ENCODE measurements at places on chromosomes 3 and 15. TPM values are rescaled to one million over a fixed set of nuclear protein-coding genes. Genes with fewer than 3 reads are reported as not detected.

Gene ST8SIA2
- not detected for total RNA-seq

Gene TEX9
- 1.4 TPM for total RNA-seq

Gene IMPG2
- total RNA-seq, result 0.18 TPM

Gene TIMP4
- 0.56 TPM for total RNA-seq

Gene SLTM
- 66.7 TPM for total RNA-seq

Gene TF
- not detected for total RNA-seq

Gene AHSG
- total RNA-seq, result not detected

Gene FRMD4B
- total RNA-seq, result 0.28 TPM

Gene CPB1
- not detected for total RNA-seq

DNA sequence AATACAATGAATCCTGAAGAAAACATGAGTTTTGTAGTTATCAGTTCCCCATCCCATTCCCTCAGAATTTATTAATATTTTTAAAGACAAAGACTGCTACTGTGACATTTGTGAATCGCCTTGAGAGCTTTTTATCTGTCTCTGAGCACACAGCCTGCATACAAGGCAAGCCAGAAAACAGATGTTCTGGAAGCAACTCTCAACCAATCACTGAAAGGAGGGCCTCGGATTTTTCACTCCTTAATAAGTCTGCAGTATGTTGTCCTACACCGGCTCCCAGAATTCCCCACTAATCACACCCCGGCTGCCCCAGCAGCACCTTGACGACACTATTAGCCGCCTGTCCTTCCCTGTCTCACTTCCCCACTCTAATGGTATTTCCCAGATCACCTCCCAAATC is 138.5 kb downstream of the ZNF621 start:
- DNase-seq, result no peak

DNA sequence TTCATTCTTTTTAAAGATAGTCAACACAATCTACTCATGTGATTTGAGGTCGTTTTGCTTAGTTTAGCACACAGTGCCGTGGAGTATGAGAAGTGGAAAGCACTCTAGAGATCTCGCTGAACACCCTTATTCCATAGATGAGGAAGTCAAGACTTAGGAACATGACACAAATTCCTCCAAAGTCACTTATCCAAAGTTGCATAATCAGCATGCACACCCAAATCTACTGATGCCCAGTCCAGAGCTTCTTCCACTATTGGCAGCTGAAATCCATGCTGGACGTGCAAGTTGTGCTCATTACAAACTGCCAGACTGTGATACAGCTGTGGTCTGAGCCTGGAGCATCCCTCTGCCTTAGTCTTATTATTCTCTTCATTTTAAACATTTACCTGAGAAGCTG is 83.5 kb upstream of the ZNF280D start:
- no peak for DNase-seq

- no peak for DNase-seq
Measured at GRCh38 chr3:66239513-66240123, 18.8 kb downstream of the SLC25A26 start.

DNA sequence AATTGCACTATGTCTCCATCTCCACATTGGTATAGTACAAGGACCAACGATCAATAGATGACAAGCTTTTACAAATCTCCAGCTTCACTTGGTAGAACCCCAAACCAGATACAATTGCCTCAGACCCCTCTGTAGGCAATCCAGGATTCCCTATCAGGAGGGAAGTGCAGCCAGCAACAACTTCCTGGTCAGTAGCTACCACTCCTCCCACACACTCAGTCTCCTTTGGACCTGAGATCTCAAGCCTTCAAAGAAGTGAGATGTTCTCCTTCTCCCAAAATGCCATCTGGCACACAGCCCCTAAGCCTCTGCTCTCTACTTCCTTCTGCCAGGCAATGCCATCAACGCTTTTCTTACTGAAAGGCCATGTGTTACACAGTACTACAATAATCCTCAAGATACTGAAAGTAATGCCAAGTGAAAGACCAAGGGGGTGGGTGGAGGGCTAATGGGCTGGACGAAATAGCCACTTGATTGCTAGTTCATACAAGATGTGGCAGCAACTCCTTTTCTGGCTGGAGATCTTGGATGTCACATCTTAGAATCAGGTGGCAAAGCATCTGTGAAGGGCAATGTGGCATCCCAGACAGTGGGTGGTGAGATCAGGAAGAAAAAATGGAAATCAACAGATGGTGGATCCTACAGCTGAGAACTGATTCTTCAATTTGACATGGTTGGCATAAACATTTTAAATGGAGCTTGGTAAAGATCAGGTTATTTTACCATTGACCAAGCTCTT is 75.3 kb upstream of the ACP3 start:
- no peak for DNase-seq

- peak; percentile 9 for DNase-seq
Measured at GRCh38 chr3:4898454-4899313, 80.6 kb upstream of the BHLHE40 start.

DNA sequence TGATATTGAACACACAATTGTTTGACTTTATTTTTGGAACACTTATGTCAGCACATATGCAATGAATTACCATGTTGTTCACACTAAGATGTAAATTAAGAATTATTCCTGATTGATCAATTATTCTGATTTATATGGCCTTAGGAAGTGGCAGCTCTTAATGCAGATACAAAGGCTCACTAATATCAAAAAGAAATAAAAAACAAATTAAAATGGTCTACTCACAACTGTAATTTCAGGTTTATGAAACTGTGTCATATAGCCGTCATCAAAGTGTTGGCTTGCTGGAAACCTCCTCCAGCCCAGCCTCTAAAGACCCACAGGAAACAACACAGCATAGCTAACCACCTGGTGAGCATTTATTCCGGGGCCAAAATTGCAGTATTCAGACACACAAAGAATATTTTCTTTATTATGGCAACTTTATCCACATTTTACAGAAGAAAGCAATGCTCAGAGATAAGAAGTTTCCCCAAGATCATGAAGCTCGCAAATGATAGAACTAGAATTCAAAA is 33.4 kb downstream of the PDZRN3 start:
- no peak for DNase-seq

GRCh38 chr15:69754313-69754712 is 301.7 kb downstream of the RPLP1 start:
- no peak for DNase-seq

DNA sequence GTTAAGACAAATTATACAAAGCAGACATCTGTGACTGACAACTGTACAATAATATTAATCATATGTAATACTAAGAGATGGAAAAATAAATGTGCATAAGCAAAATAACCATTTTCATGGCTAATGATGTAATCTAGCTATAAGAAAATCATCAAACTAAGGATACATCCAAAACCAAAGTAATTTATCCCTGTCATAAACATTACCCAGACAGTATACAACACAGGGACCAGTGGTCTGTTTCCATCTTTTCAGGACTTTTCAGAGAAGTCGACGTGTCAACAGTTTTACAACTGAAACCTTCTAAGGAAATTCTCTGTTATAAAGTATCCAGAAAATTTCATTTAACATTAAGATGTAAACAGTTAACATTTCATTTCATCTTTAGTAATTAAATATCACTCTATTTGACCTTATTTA is 11.0 kb downstream of the THBS1 start:
- DNase-seq, result peak; percentile 46

DNA sequence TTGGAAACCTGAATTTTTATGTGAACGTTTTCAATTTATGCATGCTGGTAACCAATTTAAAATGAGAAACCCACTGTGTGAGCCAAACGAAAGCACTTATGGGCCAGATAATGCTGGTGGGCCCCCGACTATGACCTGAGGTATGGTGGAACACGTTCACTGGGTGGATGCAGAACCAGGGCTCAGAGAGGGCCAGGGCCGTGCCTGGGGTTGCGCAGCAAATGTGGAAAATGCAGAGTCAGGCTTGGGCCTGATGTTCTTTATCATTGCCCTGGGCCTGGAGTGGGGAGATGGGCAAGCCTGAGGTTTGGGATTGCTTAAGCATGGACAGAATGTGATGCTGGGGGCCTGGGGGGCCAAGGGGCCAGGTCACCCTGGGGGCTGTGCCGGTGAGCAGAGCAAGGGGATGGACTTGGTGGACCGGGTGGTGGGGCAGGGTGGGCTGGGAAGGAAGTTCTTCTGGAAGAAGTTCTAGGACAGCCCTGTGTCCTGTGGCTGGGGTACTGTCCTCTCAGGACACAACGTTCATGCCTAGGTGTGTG is 17.9 kb downstream of the FBLN2 start:
- no peak for DNase-seq

- no peak for DNase-seq
Measured at GRCh38 chr3:185998136-185998535, 60.3 kb upstream of the TRA2B start.

DNA sequence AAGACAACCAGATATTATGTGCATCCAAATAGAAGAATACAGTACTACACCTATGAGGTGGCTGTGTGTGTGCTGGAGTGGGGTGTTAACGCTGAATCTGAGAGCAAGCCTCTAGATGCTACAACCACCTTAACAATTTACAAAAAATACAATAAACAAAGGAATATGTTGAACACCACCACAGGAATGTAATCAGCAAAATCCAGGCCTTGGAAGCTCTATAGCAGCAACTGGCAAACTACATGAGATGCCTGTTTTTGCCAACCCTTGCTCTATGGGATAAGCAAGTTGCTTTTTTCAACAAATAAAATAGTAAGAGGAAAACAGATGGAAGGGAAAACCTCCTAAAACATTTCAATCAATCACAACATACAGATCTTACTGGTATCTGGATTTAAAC is 23.9 kb downstream of the SLTM start:
- DNase-seq, result peak; percentile 35

GRCh38 chr3:190059242-190059590 is 61.5 kb downstream of the P3H2 start:
- DNase-seq, result peak; percentile 74

GRCh38 chr3:93904568-93904967 is 69.1 kb downstream of the PROS1 start:
- DNase-seq, result no peak
